T-helper 17 cell (primary cell): ENCODE measurements at places on chromosomes 7 and 10.

DNA sequence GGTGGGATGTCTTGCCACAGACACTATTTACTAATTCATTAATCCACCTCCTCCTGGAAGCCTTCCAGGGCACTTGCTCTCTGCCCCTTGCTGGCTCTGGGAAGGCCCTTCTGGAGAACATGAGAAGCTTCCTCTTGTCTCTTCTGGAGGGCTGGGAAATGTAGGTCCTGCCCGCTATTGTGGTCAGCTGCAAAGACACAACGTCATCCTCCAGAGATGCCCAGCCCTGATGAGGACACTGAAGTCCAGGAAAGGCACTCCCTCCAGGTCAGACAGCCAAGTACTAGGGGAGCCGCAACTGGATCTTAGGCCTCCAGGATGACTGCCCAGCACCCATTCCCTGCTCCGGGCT, 9.6 kb upstream of the TACR2 start:
- no peak for DNase-seq

DNA sequence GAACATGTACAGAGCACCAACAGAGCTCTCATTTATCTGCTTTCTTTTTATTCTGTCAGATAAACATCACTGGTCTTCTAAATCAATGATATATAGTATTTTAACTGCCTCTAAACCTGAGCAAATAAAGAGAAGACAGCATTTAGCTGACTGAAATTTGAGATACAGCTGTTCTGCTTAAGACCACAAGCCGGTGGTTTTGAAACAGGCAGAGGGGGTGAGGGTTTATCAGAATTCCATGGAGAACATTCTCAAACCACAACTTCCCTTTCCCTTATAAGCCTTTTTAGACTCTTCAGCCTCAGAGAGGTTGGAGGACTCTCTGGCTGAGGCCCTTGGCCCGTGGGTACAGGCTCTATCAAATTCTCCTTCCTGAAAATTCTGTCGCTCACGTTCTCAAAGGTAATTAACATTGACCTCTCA, 87.4 kb upstream of the RSU1 start:
- DNase-seq = no peak

DNA sequence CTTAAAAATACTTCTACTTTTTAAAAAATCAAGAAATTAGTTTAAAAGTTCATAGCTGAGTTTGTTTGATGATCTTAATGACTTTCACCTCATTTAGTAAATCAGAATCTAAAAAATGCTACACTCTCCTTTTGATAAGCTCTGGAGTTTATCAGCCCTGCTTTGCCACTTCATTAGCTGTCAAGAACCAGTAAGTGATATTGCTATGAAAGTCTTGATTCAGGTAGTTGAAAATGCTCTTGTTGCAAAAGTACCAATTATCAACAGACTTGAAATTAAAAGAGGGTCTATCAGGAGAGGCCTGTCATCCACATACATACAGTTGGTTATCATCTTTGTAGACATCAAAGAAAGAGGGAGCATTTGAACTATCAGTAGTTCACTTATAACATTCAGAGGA, 41.6 kb downstream of the SEMA3A start:
- DNase-seq = no peak

GRCh38 chr10:13056456-13057077, 43.4 kb upstream of the OPTN start:
- no peak for DNase-seq

DNA sequence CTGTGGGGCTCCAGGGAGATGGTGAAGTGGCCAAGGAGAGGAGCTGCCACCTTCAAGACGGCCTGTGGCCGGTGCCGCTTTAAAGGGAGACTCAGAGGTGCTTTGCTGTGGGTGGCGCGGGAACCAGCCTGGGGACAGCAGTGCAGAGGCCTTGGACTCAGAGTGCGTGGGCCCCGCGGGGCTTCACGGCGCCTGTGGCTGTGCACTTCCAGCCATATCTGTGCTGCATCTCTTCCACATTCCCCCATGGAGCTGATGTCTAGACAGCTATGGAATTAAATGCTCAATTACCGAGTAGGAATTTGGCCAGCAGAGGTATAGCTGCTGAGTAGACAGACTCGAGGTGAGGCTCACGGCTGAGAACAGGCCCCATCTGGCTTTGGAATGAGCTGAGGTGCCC, 41.7 kb downstream of the HTRA1 start:
- DNase-seq = no peak

GRCh38 chr7:98079891-98080648, 26.6 kb upstream of the LMTK2 start:
- DNase-seq = no peak

- DNase-seq = no peak
Measured at GRCh38 chr10:62638062-62638477, 166.4 kb upstream of the ADO start.

- DNase-seq = no peak
Measured at GRCh38 chr10:48788554-48788953, 103.9 kb downstream of the WDFY4 start.

DNA sequence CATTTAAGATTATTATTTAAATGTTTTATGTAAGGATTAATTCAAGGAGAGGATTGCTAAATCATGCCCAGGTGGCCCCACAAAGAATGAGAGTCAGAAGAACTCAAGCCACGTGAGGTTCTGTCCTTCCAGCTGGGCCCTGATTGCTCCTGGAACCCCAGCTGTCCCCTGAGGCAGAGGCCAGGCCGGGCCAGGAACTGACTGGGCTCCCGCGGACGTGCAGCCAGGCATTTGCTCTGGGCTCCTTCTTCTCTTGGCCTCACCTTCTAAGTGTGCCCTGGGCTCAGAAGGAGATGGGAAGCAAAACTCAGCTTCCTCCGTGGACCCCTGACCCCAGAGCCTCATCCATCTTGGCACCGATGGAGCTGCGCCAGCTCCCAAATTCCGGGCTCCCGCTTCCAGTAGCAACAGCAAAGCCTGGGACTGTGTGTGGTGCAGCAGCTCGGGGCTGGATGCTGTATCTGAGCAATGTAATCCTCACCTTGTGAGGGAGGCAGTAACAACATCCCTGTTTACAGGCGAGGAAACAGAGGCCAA, 250.6 kb upstream of the PPP2R2D start:
- no peak for DNase-seq

DNA sequence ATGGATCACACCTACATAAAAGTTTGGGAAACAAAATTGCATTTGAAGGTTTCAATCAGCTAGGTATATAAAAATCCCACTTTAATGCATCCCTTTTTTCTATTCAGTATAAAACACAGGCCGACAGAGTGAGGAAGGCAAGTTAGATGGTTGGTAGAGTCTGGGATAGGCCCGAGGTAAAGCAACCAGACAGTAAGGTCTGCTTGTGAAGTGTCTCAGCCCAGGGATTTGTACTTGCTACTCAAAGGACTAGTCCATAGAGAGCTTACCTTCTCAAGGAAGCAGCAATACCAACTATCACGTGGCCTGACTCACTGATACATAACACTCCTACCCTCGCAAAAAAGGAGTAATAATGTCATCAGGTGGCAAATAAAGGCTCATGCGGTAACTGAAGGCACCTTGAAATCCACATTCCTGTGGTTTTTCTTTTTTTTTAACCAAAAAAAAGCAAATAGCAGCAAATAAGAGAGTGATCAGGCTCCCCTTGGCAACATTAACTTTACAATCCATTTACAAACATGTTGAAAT, 56.2 kb upstream of the ATP6V0A4 start:
- no peak for DNase-seq

DNA sequence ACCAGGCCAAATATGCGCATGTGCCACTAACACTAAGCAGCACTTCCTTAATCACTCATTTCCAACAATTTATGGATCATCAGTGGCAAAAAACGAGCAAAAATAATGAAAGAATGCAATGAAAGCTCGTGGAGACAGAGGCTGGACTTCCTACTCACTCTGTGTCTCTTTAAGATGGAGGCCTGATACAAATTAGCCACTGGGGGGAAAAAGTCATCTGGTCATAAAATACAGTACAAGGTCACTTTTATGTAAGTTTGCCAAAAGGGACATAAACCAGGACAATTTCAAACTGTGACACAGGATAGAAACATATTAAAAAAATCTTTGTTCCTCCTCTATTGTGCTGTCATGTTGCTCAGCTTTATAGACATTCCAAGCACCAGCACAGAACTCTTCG, 101.7 kb downstream of the LMBR1 start:
- DNase-seq = no peak

DNA sequence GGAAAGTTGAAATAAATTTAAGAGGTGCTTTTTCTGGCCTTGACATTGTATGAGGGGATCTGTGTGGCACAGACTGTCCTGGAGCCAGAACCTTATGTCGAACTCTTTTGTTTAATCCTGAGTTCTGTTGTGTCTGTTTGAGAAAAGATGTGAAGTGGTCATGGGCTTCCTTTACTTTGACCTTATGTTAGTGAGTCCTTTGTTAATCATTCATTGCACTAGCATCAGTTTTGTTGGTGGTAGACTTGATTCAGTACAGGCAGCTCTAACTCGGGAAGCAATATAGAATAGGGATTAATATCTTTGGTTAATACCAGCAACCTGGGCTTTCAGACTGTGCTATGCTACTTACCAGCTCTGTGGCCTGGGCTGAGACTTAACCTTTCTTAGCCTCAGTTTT, 123.9 kb upstream of the FZD1 start:
- DNase-seq = no peak

DNA sequence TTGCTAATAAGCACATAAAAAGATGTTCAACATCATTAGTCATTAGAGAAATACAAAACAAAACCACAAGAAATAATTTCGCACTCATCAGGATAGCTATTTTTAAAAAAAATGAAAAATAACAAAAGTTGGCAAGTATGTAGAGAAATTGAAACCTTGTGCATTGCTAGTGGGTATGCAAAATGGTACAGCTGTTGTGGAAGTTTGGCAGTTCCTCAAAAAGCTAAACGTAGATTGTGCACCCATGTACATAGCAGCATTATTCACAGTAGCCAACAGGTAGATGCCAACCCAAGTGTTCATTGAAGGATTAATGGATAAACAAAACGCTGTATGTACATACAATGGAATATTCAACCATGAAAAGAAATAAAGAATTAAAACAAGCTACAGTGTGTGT, 35.3 kb upstream of the STARD3NL start:
- DNase-seq = no peak

GRCh38 chr10:118271671-118272070, 70.5 kb downstream of the FAM204A start:
- no peak for DNase-seq

- no peak for DNase-seq
Measured at GRCh38 chr7:155348806-155349205, 51.1 kb downstream of the INSIG1 start.

DNA sequence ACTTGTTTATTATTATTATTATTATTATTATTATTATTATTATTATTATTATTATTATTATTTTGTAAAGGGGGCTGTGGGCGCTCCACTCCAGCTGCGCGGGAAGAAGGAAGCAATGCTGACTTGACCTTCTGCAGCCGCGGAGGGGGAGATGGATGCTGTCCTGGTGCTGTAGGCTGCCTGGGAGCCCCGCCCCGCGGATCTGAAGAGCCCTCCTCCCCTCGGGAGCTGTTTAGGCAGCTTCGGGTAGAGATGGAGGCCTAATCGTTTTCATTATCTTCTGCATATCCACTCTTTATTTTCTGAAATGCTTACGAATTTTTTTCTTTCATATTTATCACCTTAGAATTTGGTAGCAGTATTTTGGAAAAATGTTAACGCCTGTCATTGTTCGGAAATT, 101.2 kb upstream of the KLF6 start:
- no peak for DNase-seq

- no peak for DNase-seq
Measured at GRCh38 chr7:146864644-146865043, 748.0 kb downstream of the CNTNAP2 start.

GRCh38 chr10:10209167-10209566, 808.5 kb upstream of the CELF2 start:
- DNase-seq = no peak

DNA sequence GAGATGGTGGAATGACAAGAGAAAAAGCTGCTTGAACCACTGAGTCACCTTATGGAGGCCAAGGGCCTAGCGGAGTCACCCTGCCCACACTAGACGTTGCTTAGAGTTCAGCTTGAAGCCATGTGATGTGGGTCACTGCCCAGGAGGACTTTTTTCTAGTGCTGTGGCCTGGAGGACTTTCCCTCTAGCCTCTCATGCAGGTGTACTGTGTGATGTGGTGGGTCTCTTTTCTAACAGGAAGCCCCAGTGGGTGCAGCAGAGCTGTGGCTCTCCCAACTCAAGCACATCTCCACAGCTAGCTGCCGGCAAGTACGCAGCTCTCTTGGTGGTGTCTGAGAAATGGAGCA, 13.6 kb downstream of the POR start:
- DNase-seq = no peak

GRCh38 chr7:82179311-82179710, 264.3 kb downstream of the CACNA2D1 start:
- no peak for DNase-seq

- no peak for DNase-seq
Measured at GRCh38 chr7:41107330-41107937, 595.5 kb downstream of the INHBA start.

GRCh38 chr10:136465-136762, 1.2 kb downstream of the ZMYND11 start:
- no peak for DNase-seq

GRCh38 chr10:131271195-131271880, 40.2 kb downstream of the TCERG1L start:
- no peak for DNase-seq

- no peak for DNase-seq
Measured at GRCh38 chr10:60943316-60944057, 498 bp downstream of the RHOBTB1 start.

DNA sequence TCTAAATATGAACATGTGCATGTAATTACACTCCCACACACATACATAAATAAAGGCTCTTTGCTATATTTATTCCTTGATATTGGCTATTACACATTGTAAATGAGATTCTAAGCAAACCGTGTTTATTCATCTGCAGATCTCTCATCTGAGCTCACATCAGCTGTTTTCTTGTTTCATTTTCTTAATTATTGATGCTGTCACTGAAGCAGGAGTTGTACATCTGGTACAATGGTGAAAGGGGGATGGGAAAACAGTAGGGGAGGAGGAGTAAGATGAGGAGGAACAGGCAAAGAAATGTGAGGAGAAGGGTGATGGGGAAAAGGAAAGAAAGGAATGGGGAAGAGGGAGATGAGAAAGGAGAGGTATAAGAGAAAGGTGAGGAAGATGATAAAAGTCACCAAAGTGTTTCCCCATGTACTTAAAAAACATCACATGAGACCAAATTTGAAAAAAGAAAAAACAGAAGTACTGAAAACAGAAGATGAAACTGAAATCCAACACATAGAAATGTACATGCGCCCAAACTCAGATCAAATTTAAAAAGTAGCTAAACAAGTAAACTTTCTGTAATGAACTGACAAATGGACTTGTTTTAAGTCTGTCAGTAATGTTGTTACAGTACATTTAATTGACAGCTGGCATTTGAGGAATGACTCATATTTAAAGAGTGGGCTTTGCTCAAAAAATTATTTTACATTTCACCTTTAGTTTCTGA, 472.2 kb downstream of the ARL4A start:
- DNase-seq = no peak

DNA sequence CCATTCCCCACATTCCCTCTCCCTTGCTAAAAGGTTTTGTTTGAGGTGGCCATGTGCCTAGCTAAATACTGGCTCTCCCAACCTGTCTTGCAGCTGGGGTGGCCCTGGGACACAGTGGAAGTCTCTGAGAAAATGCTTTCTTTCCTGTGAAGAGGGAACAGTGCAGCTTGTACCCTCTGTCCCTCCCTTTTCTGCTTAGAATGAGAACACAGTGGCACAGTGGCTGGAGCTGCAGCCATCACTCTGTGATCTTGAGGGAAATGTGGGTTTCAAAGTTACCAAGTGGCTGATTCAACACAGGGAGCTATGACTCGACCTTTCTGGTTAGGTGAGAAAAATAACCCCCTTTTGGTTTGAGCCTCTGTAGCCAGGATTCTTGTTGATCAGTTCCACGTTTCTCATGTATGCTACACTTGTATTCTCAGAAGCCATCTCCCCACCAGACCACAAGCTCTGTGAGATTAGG, 62.7 kb upstream of the CARD11 start:
- no peak for DNase-seq
